Vagina (tissue), 2 donors: ENCODE measurements at places on chromosomes 5 and 9.

DNA sequence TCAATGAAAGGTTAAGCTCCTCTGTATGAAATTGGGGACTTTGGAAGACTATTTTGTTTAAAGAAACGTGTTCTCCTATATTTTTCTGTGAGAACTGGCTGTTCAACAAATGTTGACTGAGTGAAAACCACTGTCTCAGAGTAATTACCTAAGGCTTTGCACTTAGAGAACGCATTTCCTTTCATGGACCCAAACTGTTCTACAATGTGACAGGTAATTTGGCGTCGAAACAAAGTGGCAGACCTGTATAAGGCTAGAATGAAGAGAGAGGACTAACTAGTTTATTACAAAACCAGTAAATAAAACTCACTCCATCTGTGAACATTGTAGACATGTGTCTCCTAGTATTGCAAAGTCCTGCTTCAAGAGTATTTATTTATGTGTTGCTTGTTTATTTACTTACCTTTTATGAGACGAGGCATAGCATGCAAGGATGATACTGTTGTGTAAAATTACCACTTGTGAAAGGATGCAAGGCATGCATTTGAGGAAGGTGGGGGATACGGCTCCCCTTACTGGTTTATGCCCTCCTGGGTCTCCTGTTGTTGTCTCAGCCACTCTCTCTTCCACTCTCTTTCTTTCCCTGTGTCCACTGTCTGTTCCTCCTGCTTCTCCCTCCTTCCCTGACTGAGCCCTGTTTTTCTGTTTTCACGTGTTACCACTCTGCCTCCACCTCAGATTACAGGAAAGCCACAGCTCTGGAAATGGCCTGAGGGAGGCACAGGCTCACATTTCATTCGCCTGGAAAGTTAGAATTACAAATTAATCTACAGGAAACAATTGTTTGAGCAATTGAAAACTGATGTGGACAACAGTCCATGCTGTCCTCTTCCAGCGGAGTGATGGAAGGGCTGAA is 444.0 kb upstream of the ZNF608 start:
- no peak for DNase-seq

DNA sequence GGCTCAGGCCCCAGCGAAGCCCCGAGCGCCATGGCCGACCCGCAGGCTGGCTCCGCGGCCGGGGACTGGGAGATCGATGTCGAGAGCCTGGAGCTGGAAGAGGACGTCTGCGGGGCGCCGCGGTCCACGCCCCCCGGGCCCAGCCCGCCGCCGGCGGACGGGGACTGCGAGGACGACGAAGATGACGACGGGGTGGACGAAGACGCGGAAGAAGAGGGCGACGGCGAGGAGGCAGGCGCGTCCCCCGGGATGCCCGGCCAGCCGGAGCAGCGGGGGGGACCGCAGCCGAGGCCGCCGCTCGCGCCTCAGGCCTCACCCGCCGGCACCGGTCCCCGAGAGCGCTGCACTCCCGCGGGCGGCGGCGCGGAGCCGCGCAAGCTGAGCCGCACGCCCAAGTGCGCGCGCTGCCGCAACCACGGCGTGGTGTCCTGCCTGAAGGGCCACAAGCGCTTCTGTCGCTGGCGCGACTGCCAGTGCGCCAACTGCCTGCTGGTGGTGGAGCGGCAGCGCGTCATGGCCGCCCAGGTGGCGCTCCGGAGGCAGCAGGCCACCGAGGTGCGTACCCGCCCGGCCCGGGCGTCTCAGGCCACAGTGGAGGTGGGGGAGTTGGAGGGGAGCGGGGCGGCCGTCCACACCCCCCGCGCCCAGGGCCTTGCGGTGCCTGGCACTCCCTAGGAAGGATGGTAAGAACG is 1.6 kb downstream of the DMRT2 start:
- no peak for DNase-seq

- DNase-seq: no peak
Measured at GRCh38 chr5:158409507-158409906, 550.6 kb upstream of the CLINT1 start.

DNA sequence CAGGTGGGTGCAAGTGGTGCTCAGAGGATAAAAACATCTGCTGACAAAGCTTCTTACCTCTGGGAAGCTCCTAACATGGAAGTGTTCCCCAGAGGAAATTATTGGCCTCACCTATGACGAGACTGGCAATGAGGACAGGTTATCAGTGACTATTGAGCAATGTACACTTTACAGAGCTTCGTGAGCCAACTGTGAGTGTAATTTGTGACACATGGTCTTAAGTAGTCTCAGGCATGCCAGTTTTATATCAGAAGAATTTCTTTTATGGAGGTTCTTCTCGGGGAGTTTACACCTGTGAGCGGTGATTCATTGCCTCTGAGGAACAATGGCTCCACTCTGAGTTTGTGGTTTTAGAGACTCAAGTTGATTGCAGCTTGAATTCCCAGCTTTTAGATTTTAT is 11.3 kb downstream of the ANKDD1B start:
- no peak for DNase-seq

DNA sequence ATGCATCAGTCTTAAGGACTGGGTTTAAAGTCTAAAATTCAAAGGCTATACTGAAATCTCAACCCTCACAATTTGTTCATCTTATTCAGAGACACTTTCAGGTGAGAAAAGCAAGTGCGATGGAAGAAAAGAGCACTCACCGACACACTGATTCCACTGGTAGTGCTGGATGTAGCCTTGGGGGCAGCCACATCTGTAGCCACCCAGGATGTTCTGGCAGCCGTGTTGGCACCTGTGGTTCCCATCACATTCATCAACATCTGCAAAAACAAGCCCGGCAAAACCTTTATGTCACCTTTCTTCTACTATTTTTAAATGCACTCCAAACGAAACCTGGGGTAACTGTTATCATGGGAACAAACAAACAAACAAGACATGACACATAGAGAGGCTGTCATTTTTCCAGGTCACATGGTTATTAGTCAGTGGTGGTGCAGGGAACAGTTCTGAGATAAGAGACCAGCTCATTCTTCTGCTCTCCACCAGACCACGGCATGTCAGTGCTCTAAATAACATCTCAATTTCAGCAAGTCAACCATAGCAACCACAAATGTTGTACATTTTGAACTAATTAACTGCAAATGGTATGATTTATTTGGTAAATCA is 188.4 kb downstream of the SLC12A2 start:
- DNase-seq: no peak
